CD4-positive, alpha-beta T cell treated with Interleukin-6 for 4 hours (primary cell): ENCODE measurements at places on chromosomes 7 and 10.

GRCh38 chr10:31133792-31134310 is 102.2 kb upstream of the ZNF438 start:
- DNase-seq, result peak; percentile 85

- DNase-seq, result no peak
Measured at GRCh38 chr10:118392761-118393160, 50.6 kb upstream of the FAM204A start.

GRCh38 chr7:132551439-132551838 is 24.8 kb downstream of the PLXNA4 start:
- no peak for DNase-seq

- DNase-seq, result no peak
Measured at GRCh38 chr10:62270020-62270419, 1.4 kb upstream of the RTKN2 start.

GRCh38 chr7:29342761-29343160 is 148.2 kb downstream of the CHN2 start:
- no peak for DNase-seq

- no peak for DNase-seq
Measured at GRCh38 chr7:114081606-114082425, 163.0 kb upstream of the PPP1R3A start.

DNA sequence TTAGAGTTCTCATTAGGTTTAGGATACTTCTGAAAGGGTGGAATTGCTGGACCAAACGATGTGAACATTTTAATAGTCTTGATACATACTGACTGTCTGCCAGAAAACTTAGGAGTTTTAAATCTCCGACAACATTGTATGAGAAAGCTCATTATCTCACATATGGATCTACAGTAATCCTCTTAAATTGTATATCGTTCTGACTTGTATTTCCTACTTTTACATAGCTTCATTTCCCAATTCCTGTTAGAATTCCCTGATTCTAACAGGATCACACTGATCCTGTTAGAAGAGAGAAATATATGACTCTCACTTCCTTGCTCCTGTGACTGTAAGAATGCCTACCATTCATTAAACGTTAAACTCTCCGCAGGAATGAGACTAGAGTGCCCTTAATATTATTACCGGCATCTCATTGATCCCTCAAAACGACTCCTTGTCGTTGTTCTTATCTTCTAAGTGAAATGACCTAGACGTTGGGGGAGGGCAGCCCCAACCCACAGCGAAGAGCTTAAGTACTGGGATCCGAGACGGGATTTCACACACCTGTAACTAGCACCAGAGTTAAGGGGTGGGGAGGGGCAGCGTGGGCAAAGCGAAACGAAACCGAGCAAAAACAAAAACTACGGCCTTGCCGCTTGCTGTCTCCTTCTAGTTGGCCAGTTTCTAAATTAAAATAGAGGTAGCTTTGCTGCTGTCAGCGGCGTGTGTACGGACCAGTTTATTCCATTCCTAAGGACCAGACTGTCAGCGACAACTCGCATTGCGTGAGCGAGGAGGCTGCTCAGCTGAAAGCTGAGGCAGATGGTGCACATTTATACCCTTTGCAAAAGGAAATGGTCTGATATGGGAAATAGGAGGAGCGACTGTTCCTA is 678 bp upstream of the TMEM106B start:
- peak; percentile 50 for DNase-seq

- DNase-seq, result no peak
Measured at GRCh38 chr7:135712796-135713195, 15.2 kb downstream of the SLC13A4 start.

- peak; percentile 4 for DNase-seq
Measured at GRCh38 chr10:96334616-96335526, 23.9 kb downstream of the OPALIN start.

- DNase-seq, result no peak
Measured at GRCh38 chr7:151581741-151582140, 62.0 kb upstream of the RHEB start.

- DNase-seq, result no peak
Measured at GRCh38 chr7:2943851-2944601, 99.6 kb downstream of the CARD11 start.

GRCh38 chr10:22341190-22341925 is 3.9 kb upstream of the SPAG6 start:
- no peak for DNase-seq

- no peak for DNase-seq
Measured at GRCh38 chr10:132847856-132848255, 61.9 kb upstream of the NKX6-2 start.
